GM12891 (cell line): ENCODE measurements at places on chromosomes 2 and 18.

DNA sequence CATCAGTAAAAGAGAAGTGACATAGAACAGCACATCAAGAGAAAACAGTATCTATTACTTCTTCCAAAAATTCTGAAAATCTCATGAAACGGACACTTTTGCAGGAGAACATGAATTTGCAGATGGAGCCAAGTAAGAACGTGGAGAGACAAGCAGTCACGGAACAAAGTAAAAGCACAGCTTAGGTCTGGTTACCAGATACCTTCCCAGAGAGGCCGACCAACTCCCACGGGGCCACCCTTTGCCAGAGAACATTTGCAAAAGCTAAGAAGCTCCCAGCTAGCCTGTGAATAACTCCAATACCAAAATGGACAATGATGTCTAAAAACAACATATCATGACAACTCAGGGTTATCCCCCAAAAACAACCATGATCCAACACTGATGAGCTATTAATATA, 38.9 kb downstream of the THAP4 start:
- DNase-seq: no peak

DNA sequence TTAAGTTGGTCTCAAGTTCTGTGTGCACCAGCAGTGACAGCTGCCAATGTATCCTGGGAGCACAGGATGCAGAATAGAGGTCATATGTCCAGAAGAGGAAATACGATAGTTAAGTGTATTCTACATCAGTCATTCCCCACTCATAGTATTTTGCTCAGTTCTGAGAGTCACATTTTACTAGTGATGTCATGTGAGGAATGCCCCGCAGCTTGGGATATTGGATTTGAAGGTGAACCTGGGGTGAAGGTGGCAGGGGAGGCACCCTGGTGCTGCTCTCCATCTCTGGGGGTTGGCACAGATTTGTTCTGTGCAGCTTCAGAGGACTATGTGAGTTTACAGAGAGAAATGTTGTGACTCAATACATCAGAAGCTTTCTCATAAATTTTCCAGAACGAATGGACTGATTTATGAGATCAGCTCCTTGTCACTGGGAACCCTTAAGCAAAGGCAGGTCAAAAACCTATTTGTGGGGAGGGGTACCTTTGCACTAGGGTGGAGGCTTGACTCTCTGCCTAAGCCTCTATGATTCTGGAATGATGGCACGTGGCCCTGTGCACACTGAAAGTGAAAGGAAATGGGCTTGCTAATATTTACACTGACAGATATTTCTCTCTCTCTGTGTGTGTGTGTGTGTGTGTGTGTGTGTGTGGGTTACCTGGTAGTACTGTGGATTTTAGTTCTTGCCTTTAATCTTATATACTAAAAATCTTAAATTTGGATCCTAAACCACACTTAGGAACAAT, 95.9 kb downstream of the NEB start:
- no peak for DNase-seq

DNA sequence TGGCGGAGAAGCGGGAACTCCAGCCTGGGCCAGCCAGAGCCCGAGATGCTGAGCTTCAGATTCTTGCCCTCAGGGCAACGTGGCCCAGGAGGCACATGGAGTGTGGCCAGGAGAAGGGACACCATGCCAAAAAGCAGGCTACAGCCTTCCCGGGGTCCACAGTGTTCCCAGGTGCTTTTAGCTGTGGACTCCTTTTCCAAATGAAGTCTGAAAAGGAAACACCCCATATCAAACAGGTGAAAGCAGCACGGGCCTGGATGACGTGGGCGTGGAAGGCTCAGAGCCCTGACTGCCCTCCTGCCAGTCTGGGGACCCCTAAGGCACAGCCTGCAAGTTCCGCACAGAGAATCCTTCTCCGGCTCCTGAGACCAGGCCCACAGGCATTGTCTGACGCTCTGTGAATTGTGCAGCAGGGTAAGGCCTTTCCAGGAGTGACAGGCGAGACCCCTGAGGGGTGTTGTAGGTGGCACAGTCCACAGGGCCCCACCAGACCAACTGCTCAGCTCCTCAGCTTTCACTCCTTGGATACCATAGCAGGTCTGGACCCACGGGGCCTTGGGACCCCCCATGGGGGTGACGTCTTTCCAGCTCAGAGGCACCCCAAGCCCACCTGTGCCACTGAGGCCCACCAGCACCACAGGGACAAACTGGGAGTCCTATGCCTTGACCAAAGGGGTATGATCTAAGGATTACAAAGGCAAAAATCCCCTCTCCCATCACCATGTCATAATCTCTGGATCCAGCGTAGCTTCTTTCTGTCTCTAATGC, 69.6 kb upstream of the RAB6C start:
- DNase-seq: no peak

- no peak for DNase-seq
Observed at GRCh38 chr2:58923869-58924268, 682.7 kb upstream of the FANCL start.

DNA sequence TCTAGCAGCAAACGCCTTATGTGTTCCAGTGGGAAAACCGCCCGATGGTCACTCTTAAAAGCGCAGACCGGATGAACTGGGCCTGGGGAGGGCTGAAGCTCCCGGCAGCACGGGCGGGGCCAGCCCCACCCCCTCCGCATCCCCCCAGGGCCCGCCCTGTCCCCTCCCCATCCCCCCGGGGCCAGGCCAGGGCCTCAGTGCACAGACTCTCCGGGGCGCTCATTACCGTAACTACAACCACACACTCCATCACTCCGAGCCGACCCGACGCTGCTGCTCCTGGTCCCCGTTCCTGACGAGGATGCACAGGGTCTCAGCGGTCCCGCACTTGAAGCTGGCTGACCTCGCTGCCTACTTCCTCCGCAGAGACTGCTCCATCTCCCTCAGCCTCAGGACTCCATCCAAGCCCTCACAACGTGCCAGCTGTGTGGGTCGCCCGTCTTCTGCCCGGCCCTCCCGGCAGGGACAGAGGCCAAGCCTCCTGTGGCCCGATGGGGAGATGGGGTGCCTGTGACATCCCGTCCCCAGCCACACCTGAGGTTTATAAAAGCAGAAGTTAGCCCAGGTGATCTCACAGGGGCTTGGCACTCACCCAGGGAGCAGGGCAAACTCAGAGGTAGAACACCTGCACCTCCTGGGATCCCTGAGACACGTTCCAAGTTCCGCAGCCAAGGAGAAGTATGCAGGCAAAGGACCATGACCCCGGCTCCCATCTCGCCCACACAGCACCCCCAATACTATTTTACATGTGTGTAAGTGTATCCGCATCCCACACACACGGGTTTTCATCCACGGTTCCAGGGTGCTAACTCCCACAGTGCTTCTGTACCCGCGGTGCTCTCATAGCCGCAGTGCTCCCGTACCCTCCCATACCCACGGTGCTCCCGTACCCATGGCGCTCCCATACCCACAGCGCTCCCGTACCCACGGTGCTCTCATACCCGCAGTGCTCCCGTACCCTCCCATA, 36.0 kb downstream of the SLC66A2 start:
- no peak for DNase-seq

GRCh38 chr2:42118754-42119569, 50.2 kb upstream of the EML4 start:
- no peak for DNase-seq

GRCh38 chr2:62293490-62294271, 97.8 kb downstream of the B3GNT2 start:
- DNase-seq: no peak

DNA sequence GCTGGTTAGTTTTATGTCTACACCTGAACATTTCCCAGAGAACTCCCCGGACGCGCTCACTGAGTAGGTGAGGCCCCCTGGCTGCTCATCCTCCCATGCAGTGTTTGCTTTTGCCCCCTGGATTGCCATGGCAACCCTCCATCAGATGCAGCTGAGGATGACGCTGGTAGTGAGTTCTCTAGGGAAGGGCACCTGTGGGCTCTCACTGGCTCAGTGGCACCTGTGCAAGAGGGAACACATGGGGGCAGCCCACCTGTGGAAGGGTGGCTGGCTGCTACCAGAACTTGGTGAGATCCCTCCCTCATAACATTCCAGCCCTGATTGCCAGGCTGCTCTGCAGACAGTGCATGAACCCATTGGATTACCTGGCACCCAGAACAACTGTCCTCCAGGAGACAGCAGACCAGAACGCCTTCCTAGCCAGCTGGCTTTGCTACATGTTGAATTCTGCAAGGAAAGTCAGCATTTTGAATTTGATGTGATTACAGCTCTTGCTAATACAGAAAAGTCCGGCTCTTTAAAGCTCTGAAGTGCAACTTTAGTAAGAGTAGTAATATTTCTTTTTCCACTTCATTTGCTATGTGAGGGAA, 21.7 kb downstream of the COA5 start:
- DNase-seq: no peak

GRCh38 chr18:8982416-8983183, 119.9 kb upstream of the NDUFV2 start:
- no peak for DNase-seq

GRCh38 chr2:207481924-207482323, 47.8 kb upstream of the CREB1 start:
- DNase-seq: no peak

DNA sequence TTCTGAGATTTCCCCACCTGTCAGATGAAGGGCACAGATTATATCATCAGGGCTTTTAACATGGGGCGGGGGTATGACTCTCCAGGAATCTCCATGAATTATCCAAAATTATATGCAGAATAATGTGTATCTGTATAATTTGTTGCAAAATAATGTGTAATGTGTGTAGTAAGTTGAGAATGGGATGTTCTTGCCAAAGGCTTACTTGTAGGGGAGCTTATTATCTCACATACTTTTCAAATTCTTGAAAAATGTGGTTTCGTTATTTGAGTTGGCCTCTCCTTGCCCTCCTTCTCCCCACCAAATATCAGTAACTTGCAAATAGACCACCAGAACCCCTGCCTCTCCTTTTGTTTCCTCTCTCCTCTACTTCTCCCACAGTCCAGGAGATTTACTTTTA, 35.6 kb downstream of the UBR3 start:
- no peak for DNase-seq

- DNase-seq: no peak
Observed at GRCh38 chr2:23601301-23601965, 216.5 kb downstream of the KLHL29 start.

- DNase-seq: no peak
Observed at GRCh38 chr18:58691256-58691655, 20.0 kb downstream of the MALT1 start.

DNA sequence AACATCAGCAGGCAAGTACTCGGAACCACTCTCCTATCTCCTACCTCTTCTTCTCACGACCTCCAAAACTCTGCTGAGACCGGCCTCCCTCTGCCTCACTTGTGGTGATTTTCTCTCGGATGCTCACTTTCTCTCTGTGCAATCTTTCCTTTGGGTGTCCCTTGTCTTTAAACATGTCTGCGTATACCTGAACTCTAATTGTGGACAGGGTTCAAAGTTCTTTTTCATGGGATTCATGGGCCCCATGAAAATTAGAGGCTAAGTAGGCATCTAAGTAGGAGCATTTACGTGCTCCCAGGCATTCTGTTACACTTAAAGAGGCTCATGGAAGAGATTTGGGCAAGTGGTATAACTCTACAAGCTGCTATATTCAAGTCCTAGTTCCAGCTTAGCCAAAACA, 2.1 kb upstream of the PPP1CB start:
- no peak for DNase-seq

GRCh38 chr18:12485479-12486105, 77.9 kb downstream of the PRELID3A start:
- DNase-seq: no peak

GRCh38 chr18:58886864-58887612, 22.4 kb downstream of the ZNF532 start:
- DNase-seq: no peak

DNA sequence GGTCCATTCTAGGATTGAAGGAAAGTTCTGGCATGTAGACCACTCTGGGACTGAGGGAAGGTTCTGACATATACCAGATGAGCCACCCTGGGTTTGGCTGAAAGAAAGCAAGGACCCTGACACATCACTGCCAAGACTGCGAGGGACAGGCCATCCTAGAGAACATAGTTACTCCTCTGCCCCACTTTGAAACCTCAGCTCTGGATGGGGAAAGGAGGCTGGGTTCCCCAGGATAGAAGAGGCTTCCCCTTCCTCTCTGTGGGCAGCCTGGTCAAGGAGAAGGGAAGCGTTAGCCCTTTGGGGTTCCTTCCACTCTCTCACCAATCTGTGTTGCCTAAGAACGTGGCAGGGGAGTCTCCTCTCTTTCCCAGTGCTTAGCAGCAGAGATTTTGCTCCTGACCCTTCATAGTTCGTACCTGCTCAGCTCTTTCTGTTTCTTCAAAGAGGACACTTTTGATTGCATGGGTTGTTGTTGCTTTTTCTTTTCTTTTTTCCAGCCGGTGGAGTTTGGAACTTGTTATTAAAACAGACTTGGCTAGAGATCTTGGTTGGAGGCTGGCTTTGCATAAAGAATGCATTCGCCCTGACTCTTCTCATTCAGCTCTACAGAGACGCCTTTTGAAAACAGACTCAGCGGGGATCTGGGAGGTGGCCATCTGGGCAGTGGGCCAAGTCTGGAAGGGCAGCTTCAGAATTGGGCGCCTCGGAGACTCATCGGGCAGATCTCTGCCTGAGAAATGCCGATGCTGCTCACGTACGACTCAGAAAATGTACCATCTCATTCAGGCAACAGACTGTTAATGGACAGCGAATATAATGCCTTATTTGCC, 166.1 kb downstream of the CLIP4 start:
- DNase-seq: no peak

- no peak for DNase-seq
Observed at GRCh38 chr2:181241797-181242196, 215.4 kb upstream of the ITGA4 start.

GRCh38 chr18:46169464-46169941, 65.3 kb downstream of the HAUS1 start:
- DNase-seq: no peak

DNA sequence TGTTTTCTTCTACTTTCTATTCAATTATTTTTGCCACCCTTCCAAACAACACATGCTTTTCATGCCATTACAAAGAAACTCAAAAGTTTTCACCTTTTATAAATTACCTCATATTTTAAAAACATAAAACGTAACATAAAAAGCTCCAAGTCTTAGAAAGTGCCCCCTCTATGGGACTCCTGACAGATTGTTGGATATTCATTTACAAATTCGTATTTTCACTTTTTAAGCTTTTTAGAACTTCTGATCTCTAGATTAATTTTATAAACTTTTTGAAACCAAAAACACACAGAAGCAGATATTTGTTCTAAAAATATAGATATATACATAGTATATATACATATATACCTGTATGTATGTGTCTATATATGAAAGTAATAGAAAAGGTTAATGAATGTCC, 1.5 kb downstream of the COL5A2 start:
- DNase-seq: no peak

DNA sequence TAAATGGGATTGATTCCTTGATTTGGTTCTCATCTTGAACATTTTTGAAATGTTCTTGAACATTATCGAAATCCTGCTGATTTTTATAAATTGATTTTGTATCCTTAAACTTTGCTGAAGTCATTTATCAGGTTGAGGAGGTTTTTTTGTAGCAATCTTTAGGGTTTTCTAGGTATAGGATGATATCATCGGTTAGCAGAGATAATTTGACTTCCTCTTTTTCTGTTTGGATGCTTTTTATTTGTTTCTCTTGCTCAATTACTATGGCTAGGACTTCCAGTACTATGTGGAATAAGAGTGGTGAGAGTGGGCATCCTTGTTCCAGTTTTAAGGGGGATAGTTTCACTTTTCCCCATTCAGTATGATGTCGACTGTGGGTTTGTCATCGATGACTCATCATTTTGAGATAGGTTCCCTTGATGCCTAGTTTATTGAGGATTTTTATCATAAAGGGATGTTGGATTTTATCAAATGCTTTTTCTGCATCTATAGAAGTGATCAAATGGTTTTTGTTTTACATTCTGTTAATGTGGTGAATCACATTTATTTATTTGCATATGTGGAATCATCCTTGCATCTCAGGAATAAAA, 201.5 kb upstream of the ZSWIM2 start:
- no peak for DNase-seq
